ENCODE measurements at places on chromosomes 2 and 18.

GRCh38 chr2:70627211-70627898, 73.7 kb upstream of the TGFA start:
- no peak for DNase-seq

- DNase-seq, result no peak
Measured at GRCh38 chr2:174760845-174761473, 3.3 kb downstream of the CHRNA1 start.

DNA sequence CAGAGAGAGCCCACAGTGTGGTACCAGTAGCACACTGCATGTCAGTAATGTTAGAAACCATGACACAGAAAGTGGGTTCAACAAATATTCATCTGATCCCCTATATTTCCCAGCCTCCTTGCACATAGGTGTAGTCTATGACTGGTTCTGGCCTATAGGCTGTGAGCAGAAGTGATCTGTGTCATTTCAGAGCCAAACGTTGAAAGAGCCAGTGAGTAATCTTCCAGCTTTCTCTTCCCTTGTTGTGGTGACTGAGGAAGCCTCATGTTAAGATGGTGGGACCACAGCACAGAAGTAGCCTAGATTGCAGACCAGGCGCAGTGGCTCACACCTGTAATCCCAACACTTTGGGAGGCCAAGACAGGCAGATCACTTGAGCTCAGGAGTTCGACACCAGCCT, 4.1 kb downstream of the TMEM237 start:
- no peak for DNase-seq

DNA sequence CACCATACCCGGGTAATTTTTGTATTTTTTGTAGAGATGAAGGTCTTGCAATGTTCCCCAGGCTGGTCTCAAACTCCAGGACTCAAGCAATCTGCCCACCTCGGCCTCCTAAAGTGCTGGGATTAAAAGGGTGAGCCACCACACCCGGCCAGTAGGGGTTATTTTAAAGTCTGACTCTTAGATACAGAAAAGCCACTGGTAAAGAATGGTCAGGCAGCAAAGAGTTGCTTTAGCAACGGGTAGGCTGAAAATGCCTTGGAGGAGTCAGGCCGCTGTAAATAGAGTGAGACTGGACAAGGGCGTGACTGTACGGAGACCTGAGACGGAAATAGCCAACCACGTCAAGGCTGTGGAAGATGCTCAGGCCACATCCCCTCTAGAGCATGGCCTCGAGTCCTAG, 54.2 kb downstream of the ACKR3 start:
- no peak for DNase-seq

GRCh38 chr18:58937887-58938267, 73.2 kb downstream of the ZNF532 start:
- no peak for DNase-seq

GRCh38 chr2:148252646-148253045, 231.8 kb downstream of the MBD5 start:
- no peak for DNase-seq

DNA sequence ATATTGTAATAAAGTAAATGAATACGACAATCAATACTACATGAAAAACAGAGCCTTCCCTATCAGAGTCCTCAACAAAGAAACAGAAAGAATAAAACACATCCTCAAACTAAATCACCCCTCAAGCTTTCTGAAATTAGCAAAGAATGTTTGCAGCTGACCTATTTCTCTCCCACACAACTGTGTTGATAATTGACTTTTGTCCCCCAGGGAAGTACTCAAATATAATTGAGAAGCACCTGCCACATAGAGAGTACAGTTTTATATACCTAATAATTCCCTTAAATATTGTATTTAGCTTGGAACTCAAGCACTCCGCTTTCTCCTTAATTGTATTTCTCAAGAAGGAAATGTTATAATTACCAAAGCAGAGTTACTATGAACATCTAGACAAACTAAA, 12.6 kb downstream of the CACNB4 start:
- no peak for DNase-seq

- DNase-seq, result no peak
Measured at GRCh38 chr2:120013597-120014223, 833 bp downstream of the EPB41L5 start.

- no peak for DNase-seq
Measured at GRCh38 chr2:26251893-26252292, 7.2 kb downstream of the HADHB start.

DNA sequence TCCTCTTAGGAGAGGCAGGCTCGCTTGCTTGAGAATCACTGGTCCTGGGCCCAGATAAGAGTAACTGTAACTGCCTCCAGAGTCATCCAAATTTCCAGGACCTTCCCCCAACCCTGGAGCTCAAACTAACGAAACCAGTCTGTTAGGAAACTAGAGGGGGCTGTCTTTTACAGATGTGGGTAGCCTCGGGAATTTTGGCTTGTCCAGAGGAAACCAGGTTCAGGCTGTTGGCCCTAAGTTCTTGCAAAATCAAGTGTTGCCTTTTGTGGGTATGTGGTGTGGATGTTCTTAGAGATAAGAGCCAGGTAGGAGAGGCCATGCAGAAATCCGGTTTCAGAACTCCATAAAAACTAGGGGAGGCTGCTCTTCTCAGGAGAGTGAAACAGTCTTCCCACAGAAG, 125.0 kb upstream of the DLX2 start:
- DNase-seq, result no peak

GRCh38 chr2:135585586-135585985, 54.3 kb downstream of the R3HDM1 start:
- no peak for DNase-seq

DNA sequence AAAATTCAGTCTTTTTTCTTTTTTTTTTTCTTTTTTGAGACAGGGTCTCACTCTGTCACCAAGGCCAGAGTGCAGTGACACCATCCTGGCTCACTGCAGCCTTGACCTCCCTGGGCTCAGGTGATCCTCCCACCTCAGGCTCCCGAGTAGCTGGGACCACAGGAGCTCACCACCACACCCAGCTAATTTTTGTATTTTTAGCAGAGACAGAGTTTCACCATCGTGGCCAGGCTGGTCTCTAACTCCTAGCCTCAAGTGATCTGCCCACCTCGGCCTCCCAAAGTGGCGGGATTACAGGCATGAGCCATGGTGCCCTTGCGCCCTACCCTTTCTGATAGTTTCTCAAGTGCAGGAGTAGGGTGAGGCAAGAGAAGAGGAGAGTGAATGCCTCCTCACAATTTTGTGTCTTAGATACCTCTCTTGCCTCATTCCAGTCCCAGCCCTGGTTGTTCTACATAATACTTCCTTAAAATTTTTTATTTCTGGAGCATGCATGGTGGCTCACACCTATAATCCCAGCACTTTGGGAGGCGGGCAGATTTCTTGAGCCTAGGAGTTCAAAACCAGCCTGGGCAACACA, 68.2 kb upstream of the CAB39 start:
- no peak for DNase-seq

DNA sequence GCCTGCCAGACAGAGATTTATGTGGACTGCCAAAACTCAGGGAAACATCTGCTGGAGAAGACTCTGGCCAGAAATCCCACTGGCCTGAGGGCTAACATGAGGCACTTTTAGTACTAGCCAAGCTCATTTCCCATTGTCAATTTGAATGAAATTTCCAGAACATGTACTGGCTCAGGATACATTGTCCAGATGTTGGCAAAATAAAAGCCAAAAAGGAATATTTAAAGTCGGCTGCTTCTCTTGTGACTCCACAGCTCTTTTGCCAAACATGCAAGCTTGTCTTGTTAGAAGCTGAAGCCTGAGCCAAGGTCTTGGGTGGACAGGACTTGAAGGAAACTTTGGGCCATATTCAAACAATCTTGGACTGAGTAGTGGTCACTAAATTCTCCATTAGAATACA, 215.5 kb downstream of the NCKAP5 start:
- DNase-seq, result no peak

GRCh38 chr2:188975497-188976102, 1.4 kb downstream of the COL3A1 start:
- DNase-seq, result no peak

GRCh38 chr2:200406379-200406778, 99.9 kb downstream of the SPATS2L start:
- DNase-seq, result no peak

DNA sequence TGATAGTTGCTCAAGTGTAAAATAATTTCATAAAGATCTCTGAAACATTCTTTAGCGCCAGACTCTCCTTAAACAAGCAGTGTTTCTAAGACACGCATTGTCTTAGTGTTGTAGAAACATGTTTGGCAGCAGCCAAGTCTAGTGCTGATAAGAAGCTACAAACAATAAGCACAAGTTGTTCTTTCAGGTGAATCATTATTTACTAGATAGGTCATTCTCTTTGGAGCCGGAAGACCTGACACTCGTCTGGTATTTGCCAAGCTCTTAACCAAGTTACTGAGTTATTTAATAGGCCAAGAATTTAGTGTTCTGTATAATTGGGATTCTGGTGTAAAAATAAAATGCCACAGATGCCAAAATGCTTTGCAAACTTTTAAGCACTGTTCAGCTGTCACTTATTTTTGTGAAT, 852.1 kb downstream of the CPS1 start:
- no peak for DNase-seq

DNA sequence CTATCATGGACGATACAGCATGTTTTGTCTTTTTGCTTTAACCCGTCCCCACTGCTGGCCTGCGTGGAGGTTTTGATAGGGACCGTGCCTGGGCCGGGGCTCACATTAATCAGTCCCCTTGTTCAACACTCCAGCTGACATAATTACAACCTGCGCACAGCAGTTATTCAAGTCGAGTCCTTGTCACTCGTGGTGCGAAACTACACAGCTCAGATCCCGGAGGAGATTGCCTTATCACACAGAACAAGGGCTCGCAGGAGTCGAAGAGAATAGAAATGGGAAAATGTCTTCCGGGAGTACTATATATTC, 304.4 kb downstream of the ZNF407 start:
- no peak for DNase-seq

- no peak for DNase-seq
Measured at GRCh38 chr2:7907041-7907440, 774.8 kb upstream of the ID2 start.

DNA sequence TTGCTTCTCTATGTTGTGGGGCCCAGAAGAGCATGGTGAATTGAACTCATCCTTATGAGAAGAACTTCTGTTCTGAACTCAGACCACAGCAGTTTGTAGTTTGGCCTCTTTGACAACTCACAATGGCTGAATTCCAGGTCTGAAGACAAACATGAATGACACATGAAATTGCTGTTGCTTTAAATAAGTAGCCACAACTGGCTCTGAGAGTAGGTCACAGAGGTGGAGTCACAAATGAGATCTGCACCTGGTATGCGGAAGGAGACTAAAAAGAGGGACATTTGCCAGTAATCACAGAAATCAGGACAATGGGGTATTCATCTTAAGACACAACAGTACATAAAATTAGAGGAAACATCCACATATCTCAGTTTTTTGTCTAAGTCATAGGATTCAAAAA, 290.3 kb upstream of the MMADHC start:
- no peak for DNase-seq

DNA sequence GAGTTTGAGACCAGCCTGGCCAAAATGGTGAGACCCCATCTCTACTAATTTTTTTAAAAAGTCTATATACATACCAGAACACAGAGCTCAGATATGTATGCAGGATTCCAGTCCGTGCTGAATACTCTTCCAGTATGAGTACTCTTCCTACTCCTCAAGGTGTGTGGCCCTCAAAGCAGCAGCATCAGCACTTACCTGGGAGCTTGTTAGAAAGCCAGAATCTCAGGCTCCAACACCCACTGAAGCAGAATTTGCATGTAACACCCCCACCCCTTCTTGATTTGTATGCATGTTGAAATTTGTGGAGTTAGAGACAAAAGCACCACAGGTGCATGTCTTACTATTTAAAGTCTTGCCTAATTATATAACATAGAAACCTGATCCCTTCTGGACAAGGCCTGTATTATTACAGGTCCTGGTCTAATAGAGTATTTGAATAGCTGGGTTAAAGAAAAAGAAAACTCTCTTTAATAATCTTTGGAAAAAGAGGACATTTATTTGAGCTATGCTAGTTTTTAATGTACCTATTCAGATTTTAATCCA, 50.3 kb upstream of the NFE2L2 start:
- no peak for DNase-seq

GRCh38 chr18:68426731-68427315, 288.1 kb downstream of the TMX3 start:
- DNase-seq, result no peak

- DNase-seq, result no peak
Measured at GRCh38 chr2:216235896-216236295, 126.7 kb downstream of the XRCC5 start.

DNA sequence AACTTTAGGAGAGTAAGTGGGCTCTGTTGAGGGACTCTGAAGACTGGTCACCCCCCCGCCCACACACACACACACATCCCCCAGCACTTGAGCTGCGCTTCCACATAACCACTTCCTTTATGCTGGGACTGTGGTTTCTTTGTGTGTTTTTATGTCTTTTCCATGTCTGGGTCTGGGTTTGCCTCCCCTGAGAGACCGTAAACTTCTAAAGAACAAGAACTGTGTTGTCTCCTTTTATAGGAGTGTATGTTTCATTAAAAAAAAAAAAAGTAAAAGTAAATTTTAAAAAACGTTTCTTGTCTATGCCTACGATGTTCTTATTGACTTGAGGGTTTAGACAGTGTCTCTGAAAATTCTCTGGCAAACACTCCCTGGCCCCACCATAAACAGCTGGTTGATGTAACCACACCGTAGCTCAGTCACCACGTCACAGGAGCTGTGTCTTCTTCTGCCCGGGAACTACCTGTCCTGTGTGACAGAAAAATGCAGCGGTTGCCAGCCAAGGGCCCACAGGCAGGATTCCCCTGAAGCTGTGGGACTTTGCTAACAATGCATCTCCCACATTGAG, 68.0 kb downstream of the KLHL29 start:
- no peak for DNase-seq

GRCh38 chr2:64950226-64951160, 38.7 kb upstream of the SLC1A4 start:
- no peak for DNase-seq

GRCh38 chr2:174376967-174377366, 18.6 kb upstream of the SCRN3 start:
- no peak for DNase-seq

GRCh38 chr2:48114256-48114655, 208.0 kb upstream of the FBXO11 start:
- peak; percentile 65 for DNase-seq

GRCh38 chr2:3585261-3586109, 9.4 kb upstream of the COLEC11 start:
- no peak for DNase-seq

- no peak for DNase-seq
Measured at GRCh38 chr2:138084206-138084605, 119.9 kb downstream of the HNMT start.

DNA sequence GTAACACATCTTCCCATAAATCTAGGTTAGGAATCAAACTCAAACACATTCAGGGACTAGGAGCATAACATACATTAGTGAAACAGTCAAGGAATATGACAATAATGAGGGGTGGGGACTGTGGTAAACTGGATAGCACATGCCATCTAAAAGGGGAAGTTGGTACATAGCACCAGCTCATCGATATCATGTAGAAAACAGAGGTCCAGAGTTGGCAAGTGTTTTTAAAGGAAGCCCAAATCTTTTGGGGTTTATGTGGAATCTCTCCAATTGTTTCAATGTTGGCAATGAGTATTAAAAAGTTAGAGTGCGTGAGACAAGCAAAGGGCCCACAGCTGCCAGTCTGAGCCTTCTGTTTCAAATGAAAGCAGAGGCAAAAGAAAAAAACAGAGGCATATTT, 24.4 kb downstream of the KLF7 start:
- DNase-seq, result no peak

All from stimulated activated CD4-positive, alpha-beta T cell treated with anti-CD3 and anti-CD28 coated beads, Interleukin-4, amount 100 ng/mL, for 24 hours (primary cell).